Hair follicle dermal papilla cell (primary cell): ENCODE measurements at places on chromosomes 2 and 18. TPM values are rescaled to one million over a fixed set of nuclear protein-coding genes. Genes with fewer than 3 reads are reported as not detected.

DYNAP gene
- not detected in 2 replicates for total RNA-seq

WDR75 gene
- total RNA-seq = 33.6 and 40.6 TPM in 2 replicates

KLHL41 gene
- total RNA-seq = 0.97 TPM in 2 replicates

ST8SIA3 gene
- not detected in 2 replicates for total RNA-seq

KCNG2 gene
- total RNA-seq = not detected in 2 replicates

TWIST2 gene
- total RNA-seq = 46.2 and 75.4 TPM in 2 replicates

AMER3 gene
- total RNA-seq = not detected in 2 replicates

ZNF512 gene
- 34.4 and 38.7 TPM in 2 replicates for total RNA-seq

RTN4 gene
- total RNA-seq = 202 and 212 TPM in 2 replicates
